NCI-H1105 (cell line): ENCODE measurements at places on chromosomes 11 and 22.

DNA sequence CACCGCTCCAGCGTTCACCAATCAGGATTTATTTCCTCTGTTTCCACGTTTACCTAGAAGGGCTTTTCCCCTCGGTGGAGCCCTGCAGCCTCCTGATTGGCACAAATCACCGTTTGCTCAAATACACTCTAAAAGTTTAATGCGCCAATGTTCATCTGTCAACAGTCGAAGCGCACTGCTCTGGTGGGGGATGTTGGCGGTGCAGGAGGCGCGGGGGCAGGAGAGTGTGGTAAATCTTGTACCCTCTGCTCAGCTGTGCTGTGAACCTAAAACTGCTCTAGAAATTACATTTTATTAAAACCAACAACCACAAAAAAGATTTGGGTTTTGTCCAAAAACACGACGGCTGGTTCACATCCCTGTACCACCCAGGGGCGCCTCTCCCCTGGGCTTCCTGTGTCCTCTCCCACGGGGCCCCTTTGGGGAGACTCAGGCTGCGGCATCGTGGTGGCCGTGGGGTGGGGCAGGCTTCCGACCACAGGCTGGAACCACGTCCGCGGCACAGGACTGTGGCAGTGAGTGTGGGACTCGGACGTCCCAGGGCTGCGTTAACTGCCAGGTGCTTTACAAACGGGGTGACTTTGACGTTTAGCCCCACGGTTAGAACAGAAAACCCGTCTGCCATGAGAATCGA, 13.5 kb downstream of the TTLL8 start:
- DNase-seq = no peak

DNA sequence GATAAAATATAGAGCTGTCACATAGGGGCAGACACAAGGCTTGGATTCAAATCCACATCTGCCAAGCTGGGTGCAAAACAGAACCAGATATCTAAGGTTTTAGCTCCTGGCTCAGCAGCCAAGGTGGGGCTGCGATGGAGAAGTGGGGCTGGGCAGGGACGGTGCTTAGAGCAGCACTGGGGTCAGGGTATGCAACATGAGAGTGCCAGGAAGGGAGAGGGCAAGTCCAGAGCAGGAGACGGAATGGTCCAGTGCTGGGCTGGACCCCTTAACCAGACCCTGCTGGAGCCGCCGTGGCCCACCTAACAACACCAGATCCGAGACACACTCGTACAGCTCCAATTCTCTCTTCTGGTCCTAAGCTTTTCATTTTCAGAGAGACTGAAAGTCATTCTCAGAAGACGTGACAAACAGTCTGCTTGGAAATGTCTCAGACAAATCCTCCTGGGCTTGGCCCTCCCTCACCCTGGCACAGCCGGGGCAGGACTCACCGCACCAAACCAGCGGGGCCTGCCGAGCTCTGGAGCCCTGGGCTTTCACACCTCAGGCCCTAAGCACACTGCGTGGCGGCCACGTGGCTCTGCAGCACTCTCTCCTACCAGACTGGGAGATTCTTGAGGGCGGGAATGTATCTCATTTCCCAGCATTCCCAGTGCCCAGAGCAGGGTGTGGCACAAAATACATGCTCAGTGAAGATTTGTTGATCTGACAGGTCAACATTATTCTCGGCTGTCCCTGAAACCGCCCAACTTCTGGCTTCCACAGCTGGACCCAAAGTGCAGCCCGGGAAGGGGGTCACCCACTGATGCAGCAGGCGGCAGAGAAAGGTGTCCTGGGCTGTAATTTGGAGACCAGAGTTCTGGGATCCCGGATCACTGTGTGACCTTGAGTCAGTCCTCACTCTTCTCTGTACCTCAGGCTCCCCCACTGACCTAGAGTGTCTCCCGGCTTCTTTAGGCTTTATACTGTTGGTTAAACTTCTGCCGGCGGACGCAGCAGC, 11.6 kb downstream of the LRRC32 start:
- no peak for DNase-seq

DNA sequence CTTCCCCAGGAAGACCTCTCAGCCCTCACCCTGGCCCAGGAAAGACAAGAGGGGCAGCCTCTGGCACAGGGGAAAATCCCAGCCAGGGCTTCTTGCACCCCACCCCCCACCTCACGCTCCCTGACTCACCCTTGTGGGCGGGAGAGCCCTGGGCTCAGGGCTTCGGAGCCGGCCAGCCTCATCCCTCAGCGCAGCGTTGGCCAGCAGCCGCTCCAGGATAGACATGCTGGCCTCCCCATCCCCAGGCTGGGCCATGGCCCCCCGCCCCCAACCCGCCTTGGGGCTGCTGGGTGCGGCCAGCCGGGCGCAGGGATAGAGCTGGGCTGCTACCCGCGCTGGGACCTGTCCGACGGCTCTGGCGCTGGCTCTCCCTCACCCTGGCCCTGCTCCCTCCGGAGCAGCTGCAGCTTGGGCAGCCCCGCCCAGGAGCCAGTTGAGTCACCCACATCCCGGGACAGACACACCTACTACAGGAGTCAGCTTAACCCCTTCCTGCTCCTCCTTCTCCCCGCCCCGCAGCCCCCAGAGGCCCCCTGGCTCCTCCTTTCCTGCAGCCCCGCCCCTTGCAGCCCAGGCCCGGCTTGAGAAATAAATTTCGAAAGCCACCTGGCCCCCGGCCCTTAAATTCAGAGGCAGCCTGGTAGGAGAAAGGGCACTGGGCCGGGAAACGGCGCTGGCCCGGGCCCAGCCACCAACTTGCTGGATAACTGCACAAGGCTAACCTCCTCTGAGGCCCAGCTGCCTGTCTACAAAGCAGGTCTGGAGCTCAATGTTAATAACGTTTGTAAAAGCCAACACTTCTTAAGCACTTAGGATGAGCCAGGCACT, 13.4 kb downstream of the TNKS1BP1 start:
- DNase-seq = peak; percentile 45

DNA sequence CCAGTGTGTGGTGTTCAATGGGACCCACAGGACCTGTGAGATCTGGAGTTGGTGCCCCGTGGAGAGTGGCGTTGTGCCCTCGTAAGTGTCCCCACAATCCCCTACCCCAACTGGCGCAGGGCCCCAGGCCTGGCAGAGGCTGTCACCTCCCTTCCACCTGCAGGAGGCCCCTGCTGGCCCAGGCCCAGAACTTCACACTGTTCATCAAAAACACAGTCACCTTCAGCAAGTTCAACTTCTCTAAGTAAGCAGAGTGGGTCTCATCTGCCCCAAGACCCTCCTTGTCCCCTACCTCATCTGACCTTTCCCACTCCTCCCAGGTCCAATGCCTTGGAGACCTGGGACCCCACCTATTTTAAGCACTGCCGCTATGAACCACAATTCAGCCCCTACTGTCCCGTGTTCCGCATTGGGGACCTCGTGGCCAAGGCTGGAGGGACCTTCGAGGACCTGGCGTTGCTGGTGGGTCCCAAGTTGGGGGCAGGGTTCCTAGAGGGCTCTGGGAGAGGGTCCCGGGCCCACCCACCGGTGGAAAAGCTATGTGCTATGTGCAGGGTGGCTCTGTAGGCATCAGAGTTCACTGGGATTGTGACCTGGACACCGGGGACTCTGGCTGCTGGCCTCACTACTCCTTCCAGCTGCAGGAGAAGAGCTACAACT, 8.1 kb downstream of the P2RX6 start:
- DNase-seq = no peak

- DNase-seq = peak; percentile 9
Observed at GRCh38 chr11:131486937-131487635, 116.7 kb downstream of the NTM start.

DNA sequence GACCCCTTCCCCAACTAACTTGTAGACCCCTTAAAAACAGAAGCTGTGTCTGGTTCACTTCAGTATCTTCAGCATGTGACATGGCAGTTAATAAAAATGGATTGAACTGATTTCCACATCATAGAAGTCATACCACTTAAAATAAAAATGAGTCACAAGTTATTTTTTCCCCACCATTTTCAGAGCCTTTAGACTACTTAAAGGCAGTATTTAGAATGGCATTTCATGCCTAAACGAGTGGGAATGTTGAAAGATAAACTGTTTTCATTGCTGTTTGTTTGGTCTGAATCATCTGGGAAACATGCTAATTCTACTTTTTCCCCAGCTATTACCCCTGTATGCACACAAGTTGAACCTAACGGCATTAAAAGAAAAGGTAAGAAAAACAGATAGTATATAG, 324.0 kb downstream of the RAB38 start:
- no peak for DNase-seq

GRCh38 chr22:24776525-24776924, 2.0 kb upstream of the PIWIL3 start:
- no peak for DNase-seq
